ENCODE measurements at places on chromosomes 1 and 21. TPM values are rescaled to one million over a fixed set of nuclear protein-coding genes. Genes with fewer than 3 reads are reported as not detected.

BNIPL gene
- 0.20 TPM for total RNA-seq

CHIT1 gene
- not detected for total RNA-seq

FASLG gene
- total RNA-seq = not detected

PBX1 gene
- total RNA-seq = 0.36 TPM

HAO2 gene
- total RNA-seq = not detected

SAMSN1 gene
- not detected for total RNA-seq

PARP1 gene
- 180 TPM for total RNA-seq

TRIM67 gene
- not detected for total RNA-seq

STIL gene
- 14.2 TPM for total RNA-seq

MAD2L2 gene
- 71.1 TPM for total RNA-seq

DNA sequence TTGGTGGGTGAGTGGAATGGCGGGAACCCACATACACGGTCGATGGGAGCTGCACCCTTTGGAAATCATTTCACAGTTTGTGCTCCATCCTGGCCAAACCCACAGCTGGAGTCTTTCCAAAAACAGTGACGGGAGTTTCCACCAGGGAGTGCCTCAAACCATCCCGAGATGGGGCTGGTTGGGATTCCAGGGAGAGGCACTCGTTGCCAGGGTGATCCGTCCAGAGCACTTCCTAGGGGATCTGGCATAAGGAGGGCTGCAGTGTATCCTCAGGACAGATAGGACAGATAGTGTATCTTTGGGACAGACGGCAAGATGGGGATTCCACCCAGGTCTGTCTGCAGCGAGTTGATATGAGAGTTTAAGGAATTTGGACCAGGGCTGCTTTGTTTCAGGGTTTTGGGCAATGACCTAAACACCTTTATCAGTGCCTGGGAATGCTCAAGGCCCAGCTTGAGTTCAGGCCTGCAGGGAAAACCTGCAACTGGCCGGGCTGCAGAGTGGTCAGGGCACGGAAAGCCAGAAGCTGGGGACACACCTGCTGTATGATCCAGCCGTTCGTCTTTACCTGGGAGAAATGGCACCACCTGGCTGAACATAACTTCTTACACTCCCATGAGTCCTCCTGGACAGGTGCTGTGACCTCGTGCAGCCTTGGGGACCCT lies 3.4 kb upstream of the POFUT2 start:
- no peak for DNase-seq

DNA sequence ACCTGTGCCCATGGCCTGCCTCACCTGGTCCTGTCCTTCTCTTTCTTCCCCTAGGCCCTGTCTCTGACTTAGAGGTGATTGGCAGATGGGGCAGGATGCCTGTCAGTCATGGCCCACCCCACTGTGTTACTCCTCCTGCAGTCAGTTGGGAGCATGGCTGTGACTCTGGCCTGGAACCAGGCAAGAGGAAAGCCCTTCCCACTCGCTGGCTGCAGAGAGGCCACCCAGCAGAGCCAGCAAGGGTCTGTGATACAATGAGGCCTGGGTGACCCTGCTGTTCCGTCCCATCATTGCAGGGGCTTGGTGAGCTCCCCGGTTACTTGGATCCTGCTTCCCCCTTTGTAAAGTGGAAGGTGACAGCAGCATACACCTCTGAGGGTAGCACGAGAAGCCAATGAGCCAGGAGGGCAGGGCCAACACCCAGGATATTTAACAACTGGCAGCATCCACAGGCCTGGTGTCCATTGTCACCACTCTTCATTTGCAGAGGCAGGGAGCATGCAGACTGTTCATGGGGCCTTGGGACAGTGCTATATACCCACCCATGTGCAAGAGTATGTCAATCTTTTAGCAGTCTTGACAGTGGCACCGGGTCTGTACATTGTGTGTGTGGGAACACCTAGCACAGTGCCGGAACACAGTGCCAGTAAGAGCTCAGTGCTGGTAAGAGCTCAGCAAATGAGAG lies 191.0 kb upstream of the C1orf174 start:
- DNase-seq = no peak

DNA sequence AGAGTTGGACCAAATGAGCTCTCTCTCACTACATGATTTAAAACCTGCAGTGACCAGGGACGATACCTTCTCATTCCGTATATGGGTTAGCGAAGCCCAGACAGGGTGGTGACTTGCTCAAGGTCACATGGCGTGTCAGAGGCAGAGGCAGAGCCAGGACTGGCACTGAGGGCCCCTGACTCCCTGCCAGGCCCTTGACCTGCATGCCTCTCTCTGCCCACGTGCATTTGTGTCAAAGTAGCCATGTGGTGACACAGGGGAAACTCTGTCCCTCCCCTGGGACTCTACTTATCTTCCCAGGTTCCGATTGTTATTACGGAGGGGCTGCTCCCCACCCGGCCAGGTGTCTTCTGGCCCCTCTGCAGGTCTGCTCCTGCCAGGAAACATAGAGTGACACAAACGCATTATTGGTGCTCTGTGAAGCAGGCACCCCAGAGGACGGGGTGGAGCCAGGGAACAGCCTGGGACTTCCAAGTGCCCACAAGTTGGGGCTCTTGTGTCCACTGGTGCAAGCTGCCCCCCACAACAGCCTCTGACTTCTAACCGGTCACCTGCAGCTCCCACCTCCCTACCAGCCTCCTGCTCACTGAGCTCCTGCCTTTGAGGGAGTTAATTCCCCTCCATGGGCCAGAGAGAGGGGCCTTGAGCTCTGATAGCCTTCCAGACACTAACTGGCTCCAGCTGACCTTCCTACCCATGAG lies 7.3 kb upstream of the TINAGL1 start:
- no peak for DNase-seq

DNA sequence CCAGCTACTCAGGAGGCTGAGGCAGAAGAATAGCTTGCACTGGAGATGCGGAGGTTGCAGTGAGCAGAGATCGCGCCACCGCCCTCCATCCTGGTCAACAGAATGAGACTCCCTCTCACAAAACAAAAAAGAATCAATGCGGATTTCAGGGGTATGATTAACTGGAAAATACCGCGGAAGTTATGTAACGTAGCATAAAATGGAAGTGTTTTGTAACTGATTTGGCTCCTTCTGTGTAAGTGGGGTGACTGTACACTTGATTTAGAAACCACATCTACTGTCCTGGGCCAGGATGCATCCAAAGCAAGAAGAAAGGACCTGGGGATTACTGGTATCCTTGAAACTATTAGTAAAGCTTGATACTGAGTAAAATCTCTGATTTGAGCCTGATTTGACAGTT lies 3.1 kb upstream of the VAMP4 start:
- DNase-seq = no peak

GRCh38 chr21:33292724-33293123 lies 26.6 kb downstream of the IL10RB start:
- DNase-seq = no peak

DNA sequence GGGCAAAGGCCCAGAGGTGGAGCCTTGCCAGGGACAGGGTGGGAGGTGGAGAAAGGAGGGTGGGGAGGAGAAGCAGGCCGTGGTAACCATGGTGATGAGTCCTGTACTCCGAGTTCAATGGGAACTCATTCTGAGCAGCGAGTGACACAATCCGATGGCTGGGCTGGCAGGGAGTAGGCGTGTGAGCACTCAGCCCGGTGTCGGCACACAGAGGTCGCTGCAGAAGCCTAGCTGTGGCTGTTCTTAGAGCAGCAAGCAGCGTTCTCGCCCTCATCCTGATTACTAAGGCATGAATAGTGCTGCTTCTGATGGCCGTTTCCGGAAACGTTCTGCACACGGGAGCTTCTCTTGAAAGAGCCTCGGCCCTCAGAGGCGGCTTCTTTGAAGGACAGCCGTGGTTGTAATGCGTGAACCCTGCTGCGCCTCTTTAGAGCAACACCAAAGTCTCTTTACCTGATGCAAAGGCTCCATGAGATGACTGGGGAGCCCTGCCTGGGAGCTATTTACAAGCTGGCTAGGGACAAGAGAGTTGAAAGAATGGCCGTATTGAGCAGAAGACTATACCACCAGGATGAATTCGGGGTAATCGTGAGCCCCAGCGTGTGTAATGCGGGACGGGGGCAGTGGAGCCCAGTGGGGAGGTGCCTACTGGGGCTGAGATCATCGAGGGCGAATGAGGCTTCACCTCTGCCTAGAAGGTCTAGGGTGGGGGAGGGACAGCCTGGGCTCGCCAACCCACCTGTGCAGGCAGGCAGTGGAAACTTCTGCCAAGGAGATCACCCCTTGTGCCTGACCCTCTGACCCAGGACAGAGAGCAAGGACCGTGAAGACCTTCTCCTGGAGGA lies 72.8 kb upstream of the PAX7 start:
- no peak for DNase-seq

DNA sequence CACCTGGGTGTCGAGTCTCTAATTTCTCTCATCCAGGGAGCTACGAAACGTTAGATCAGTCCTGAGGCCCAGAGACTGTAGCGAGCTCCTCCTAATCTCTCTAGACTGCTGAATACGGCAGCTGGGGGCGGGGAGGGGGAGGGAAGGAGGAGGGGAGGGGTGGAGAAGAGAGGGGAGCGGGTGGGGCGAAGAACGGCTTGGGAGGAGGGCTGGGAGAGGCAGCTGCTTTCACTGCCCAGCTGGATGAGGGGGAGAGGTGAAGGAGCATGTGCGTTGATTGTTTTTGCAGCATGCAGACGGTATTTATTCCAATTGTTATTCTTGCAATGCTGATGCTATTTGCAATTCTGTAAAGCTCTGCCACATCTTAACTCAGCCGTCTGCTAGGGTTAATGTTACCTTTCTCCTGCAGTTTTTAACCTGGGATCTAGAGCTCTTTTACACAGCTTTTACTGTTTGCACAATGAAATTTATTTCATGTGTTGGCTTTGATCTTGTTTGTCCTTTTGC lies 790 bp downstream of the DNAJC6 start:
- no peak for DNase-seq

DNA sequence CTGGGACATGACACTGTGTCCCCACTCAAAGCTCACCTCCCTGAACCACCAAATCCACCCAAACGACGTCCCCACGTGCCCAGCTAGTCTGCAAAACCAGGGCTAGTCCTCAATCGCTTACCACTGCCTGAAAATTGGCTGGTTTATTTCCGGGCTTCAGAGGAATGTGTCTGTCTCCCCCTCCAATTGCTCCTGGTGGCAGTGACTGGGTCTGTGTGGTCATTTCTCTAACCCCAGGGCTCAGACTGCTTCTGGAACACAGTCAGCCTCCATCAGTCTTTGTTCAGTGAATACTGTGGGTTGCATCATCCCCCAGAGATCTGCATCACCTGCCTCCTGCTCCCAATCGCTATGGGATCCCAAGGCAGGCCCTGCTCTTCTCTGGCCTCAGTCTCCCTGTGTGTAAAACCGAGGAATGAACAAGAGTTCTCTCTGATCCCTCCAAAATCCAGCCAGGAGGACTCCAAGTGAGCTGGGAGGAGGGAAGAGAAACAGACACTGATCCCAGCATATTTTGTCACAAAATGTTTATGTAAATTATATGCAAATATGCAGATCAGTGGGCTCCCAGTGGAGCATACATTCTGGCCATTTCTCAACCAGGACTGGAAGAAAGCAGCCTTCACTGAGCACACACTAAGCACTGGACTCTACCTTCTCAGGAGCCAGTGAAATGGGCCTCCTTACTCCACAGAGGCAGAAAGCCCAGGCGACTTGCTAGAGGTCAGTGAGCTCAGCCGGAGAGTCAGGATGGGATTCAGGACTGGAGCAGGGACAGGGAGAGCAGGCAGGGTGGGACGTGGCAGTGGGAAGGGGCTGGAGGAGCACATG lies 20.9 kb downstream of the SDC3 start:
- DNase-seq = no peak

DNA sequence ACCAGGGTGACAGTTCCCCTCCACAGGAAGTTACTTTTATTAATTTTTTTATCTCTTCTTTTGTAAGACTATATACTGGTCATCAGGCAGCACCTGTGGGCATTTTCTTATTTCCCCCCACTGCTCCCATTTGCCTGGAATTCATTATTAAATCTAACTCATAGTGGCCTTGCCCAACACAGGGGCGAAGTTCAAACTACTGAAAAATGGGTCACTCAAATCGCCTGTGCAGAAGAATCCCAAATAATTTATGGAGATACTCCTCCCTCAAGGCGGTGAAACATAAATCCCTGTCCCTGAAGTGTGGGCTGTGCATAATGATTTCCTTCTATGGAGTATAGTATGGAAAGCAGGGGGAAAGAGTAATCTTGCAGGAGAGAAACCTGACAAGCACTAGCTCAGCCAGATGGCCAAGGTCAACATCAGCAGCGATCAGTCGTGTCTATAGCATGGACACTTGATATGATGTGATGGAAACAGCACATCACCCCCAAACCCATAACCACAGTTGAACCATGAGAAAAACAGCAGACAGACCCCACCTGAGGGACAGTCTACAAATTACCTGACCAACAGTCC lies 7.9 kb downstream of the CAMK2N1 start:
- no peak for DNase-seq

DNA sequence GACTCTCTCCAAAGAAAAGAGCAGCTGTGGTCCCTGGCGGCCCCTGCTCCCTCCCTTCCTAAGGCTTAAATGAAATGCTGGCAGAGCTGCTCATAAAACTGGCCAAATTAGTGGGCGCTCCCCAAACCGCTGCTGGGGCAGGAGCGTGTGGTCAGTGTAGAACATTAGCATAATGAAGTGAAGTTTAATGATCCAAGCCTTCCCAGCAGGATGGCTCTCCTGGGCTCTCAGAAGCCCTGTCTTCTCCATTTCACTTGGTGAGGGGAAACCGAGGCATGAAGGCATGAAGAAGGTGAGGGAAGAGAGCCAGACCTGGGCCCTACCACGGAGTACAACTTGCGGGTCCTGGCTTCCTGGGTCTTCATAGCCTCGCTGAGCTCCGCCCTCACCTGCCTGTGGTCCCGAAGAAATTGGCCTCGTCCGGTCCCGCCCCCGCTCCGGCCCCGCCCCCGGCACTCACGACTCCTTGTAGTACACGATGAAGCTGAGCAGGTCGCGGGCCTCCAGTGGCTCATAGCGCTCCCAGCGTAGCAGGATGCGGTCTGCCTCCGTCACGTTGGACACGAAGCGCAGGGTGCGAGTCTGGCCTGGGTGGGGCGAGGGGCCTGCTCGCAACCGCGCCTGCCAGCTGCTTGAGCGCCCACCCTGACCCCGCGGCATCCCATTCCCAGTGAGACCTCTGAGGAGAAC lies 10.3 kb downstream of the INSRR start:
- DNase-seq = no peak

DNA sequence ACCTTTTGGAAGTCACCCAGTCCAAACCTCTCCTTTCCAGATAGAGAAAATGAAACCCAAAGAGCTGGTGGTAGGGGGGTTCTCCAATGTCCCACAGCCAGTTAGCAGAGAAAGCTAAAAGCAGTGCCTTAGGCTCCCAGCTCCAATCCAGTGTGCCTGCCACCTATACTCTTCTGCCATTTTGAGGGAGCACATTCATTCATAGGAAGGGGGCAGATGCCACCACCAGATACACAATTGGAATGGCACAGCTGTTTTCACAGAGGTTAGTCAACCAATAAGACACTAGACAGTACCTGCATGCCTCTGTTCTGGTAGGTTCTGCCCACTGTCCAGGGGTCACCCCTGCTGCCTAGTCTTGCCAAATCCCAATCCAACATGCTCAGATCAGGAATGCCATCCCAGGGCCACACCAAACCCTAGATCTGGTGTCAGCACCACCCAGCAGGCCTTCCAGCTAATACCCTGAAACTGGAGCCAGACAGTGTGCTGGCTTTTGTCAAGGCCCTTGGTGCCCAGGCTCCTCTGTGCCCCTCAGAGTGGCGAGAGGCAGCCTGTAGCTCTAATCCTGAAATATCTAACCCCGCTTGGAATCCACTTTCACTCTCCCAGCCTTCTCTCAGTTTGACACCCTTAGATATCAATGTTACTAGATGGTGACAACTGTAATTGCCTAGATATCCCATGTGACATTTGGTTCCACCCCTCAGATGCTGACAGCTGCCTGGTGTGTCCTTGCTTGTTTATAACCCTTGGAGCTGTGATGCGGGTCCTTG lies 178.6 kb downstream of the TGFBR3 start:
- DNase-seq = no peak
